ENCODE measurements at places on chromosomes 5 and 9.

DNA sequence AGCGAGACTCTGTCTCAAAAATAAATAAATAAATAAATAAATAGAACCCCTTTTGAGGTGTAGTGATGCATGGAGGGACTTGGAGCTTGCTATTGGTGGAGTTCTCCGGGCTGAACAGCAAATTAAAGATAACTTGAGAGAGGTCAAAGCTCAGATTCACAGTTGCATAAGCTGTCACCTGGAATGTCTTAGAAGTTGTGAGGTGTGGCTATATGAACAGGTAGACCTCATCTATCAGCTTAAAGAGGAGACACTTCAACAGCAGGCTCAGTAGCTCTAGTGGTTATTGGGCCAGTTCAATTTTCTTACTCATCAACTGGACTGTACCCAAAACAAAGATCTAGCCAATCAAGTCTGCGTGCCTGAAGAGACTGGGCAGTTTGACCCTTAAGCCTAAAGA, 11.7 kb upstream of the STING1 start:
- ATAC-seq: no peak

GRCh38 chr9:75505654-75506053, 384.8 kb upstream of the PCSK5 start:
- ATAC-seq: no peak

GRCh38 chr9:15485836-15486666, 24.7 kb downstream of the PSIP1 start:
- ATAC-seq: no peak

DNA sequence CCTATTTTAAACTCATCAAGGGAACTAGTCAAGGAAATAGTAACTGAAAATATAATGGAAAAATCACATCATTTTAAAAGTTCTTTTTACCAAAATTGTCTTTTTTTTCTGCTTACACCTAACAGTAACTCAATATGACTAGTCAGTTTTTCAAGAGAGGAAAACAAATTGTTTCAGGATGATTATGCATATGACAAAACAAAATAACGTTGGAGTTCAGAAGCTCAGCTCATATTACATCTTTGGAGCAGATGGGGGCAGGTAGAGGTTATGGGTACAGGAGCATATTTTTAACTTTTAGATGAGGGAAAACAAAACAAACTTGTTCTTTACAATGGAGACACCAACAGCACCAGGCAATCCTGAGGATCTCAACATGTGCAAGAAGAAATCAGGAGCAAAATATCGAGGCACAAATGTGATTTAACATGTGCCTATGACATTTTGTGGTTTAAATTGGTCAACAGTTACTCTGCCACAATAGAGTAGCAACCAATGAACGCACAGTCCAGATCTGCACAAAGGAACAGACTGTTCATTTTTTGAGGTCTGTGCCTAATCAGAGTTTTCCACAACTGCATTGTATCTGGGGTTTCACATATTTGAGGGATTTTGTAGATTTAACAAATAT, 659.0 kb downstream of the ANXA1 start:
- ATAC-seq: no peak

DNA sequence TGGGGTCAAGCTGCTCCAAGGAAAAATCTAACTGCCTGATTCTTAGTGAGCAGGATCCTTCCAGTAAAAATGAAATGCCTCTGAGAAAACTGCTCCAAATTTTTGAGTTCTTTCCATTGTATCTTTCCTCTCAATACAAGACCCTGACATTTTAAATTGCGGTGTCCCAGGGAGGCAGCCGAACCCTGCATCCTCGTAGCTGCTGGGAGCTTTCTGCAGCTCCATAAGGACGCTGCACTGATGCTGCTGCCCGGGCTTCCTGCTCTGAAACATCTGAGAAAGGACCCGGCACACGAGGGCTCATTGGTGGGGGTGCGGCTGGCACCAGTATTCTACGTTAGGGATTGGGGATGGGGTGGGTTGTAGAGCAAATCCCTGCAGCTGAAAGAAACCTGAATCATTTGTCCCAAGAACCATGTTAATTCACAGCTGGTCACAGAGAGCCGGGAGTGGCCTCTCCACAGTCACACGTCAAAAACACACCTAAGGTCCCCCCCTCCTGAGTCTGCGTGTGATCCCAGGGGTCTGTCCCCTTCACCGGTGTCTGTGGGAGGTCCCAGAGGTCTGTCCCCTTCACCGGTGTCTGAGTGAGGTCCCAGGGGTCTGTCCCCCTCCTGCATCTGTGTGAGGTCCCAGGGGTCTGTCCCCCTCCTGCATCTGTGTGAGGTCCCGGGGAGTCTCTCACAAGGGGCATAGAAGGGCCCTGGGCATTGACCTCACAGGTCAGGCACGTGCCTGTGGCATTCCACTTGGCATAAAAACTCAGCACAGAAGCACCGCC, 63.4 kb upstream of the ZNF354B start:
- ATAC-seq: no peak

GRCh38 chr5:13976867-13977830, 32.7 kb upstream of the DNAH5 start:
- no peak for ATAC-seq

DNA sequence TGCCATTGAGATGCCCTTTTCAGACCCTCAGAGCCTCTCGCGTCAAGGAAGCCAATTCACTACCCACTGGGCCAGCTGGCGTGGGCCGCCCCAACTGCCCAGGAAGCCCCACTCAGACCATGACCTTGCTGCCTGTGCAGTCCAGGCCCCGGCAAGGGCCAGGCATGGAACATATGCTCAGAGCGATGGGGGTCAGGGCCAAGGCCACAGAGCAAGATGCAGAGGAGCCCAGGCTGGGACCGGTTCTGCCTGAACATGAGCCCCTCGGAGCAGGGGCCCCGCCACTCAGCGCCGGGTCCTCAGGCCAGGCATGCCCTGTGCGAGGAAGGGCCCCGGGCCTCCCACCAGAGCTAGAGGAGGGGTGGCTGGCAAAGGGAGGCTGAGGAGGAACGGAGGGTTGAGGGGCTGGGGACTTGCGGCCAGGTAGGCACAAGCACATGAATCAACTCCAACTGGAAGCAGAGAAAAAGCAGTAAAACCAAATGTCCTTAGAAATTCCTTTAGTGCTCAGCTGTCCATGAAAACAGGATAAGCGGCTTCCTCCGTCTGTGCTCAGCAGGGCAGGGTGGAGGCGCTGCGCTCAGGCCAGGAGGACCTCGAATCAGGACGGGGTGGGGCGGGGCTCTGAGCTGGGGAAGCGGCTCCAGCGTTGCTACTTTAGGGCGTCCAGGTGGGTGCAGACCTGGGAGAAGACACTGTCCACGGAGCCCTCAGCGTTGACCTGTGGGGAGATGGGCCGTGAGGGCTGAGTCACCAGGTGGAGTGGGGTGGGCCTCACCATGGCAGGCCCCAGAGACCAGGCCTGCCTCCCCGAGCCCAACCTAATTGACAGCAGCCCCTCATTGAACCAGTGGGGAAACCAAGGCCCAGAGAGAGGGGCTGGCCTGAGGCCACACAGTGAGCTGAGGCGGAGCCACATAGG, 9.9 kb downstream of the AK1 start:
- no peak for ATAC-seq

- ATAC-seq: no peak
Observed at GRCh38 chr9:89370593-89370992, 52.3 kb downstream of the SECISBP2 start.

GRCh38 chr9:89529243-89530035, 31.5 kb upstream of the SEMA4D start:
- ATAC-seq: no peak

DNA sequence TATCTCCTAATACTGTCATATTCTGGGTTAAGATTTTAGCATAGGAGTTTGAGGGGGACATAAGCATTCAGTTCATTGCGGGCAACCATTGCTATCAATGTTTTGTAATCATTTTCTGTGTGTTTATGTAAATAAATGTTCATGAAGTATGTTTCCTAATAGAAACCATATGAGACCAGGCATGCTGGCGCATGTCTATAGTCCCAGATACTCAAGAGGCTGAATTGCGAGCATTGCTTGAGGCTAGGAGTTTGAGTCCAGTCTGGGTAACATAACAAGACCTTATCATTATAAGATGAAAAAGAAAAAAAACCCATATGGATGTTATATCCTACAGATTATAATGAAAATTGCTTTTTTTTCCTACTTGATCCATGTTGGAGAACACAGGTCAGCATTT, 91.2 kb downstream of the F2RL2 start:
- no peak for ATAC-seq

GRCh38 chr5:74761241-74761640, 5.7 kb downstream of the GFM2 start:
- no peak for ATAC-seq

- ATAC-seq: no peak
Observed at GRCh38 chr5:67875601-67876000, 340.0 kb upstream of the PIK3R1 start.

- no peak for ATAC-seq
Observed at GRCh38 chr5:66974256-66974655, 222.3 kb downstream of the CD180 start.

- ATAC-seq: no peak
Observed at GRCh38 chr5:30325795-30326194, 867.7 kb upstream of the CDH6 start.

GRCh38 chr9:93532141-93532540, 44.2 kb upstream of the PHF2 start:
- no peak for ATAC-seq

Measured in stimulated activated memory B cell treated with anti-CD40 and anti-IgM and Interleukin-4, amounts not matched to agents 10 μg/mL and 1 μg/mL and 100 μg/mL, for 72 hours (primary cell).